ENCODE measurements at places on chromosomes 2 and 18. TPM values are rescaled to one million over a fixed set of nuclear protein-coding genes. Genes with fewer than 3 reads are reported as not detected.

DNA sequence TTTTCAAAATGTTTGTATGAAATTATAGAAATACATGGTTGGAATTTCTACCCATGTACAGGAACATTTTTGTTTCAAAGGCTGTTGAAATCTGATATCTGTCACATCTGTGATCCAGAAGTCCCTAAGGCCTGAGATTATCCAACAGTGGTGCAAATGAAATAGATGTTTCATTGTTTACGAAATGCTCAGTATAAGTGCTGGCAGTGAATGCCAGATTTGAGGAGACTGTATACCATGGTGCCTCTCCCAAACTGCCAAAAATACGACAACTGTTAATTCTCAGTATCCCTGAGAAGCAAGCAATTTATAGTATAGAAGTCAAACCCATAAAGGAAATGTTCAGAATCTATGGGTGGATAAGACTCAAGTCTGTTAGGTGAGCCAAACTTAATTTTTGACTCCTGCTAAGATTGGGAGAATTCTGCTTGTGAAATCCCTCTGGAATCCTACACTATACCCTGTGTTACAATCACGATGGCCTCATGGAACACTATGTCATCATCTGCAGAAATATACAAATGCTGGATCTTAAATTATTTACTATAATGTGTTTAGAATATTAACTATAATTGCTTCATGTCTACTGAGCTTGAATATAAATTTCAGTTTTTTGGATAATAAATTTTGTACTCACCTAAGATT lies 71.2 kb upstream of the DOCK10 start:
- DNase-seq, result no peak

DNA sequence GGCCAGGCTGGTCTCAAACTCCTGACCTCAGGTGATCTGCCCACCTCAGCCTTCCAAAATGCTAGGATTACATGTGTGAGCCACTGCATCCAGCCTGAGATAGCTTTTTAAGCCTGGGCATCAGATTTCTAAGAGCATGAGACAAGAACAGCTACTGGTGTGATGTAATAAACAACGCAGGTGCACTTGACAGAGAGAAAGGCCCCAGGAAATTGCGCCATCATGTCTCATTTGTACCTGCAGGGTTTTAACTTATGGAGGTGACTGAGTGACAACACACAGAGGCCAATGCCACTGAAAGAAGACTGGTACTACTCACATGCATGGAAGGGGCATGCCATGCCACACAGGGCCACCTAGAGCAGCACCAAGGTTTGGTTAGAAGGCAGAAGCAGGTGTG lies 209.4 kb downstream of the SP3 start:
- no peak for DNase-seq

DNA sequence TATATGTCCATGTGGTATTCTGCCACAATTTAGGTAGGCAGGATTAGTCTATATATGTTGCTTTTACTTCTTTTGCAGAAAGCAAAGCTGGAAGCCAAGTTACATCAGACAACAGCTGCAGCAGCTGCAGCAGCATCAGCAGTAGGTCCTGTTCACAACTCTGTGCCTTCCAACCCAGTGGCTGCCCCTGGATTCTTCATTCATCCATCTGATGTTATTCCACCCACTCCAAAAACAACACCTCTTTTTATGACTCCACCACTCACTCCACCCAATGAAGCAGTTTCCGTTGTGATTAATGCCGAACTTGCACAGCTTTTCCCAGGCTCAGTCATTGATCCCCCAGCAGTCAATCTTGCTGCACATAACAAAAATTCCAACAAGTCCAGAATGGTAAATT lies 107.6 kb downstream of the BIRC6 start:
- DNase-seq, result peak; percentile 32

GRCh38 chr2:46273919-46274318 lies 23.3 kb upstream of the EPAS1 start:
- DNase-seq, result peak; percentile 15

DNA sequence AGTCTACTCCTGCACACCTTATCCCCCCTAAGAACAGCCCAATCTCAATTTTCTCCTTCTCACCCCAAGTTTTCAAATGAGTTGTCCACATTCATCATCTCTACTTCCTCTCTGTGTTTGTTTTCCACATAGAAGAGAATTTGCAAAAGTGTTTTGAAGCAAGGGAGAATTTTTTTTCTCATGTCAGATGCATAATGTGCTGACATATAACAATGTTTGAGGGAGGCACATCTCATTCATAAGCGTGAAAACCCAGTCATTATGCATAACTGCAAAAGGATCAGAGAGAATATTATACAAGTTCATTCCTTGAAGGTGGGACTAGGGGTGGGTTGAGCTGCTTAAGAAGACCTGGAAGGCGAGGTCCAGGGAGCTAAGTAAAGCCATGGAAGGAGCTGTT lies 80.8 kb upstream of the SLC1A4 start:
- no peak for DNase-seq

- no peak for DNase-seq
These were observed 856.0 kb downstream of the GALR1 start for GRCh38 chr18:78105611-78106010.

DNA sequence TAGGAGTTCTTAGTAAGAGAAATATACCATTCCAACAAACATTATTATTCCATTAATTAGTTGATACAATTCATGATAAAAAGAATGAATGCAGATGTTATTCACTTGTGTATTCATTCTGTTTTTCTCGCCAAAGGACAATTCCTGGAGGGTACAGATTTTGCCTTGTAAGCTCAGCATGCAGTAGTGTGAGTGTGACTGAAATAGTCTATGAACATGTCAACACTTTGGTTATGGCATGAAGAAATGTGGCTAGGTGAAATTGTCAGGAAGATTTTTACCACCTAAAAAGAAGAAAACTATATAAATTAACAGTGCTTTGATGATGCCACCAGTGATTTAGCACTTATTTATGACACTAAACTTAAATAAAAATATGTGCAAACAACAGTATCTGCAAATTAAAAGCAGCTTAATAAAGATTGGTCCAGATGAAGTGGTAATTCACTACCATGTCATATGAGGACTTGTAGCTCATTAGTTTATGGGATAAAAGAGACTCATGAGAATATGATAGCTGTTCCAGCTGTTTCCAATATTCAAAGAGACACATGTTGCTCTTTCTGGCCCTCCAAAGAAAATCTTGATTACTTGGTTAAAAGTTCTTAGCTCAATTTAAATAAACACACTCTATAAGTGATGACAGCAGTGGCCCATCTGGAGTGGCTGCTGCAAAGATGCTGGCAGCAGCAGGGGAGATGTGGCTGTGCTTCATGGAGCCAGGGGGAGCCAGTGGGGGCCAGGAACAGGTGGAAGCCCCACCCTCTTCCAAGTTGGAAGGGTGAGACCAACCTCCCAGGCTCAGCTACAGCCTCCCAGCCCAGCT lies 165.0 kb downstream of the CDH19 start:
- DNase-seq, result no peak

DNA sequence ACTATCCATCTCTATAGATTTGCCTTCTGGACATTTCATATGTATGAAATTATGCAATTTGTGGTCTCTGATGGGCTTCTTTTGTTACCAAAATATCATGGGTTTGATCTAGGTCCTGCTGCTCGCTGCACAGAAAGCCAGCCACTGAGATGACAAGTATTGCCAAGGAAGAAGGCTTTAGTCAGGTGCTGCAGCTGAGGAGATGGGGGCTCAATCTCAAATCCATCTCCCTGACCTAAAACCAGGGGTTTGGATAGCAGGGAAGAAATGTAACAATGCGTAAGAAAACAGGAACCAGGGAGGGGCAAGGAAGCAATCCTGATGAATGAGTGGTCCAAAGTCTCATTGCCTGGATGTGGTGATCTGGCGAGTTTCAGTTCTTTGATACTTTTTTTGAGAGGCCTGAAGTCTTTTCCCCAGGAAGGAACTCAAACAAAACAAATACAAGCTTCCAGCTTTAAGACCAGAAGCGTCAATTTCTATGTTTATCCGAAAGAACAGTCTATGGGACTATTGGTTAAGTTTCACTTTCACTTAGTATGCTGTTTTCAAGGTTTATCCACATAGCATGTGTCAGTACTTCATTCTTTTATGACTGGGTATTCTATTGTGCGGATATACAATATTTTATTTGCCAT lies 3.4 kb upstream of the CKAP2L start:
- DNase-seq, result no peak

DNA sequence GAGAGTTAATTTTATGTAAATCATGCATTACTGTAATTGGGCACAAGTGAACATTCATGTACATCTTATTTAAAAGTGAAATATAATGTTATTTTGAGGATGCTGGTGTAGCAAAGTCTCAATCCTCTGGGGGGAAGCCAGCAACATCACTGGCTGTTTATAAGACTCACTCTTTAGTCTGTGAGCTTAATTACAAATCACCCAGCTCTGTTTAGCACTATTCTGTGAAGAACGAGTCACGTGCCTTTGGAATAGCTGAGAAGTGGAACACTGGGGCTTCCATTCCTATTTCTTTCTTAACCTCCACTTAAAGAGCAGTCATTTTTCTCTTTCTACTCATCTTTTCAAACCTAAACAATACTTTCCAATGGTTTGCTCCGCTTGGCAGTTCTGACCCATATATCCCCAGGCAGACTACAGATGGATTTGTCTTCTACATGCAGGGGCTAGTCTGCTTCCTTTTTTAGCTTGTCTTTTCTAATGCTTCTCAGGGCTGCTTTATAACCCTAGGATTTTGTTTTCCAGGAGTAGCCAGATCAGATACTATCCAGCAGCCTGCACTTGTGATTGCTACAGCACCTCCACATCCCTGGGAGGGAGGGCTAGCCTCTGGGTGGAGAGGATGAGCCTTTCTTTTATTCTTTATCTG lies 95.3 kb upstream of the CAVIN2 start:
- peak; percentile 51 for DNase-seq

- DNase-seq, result no peak
These were observed 2.5 kb upstream of the DUSP2 start for GRCh38 chr2:96147593-96148201.

DNA sequence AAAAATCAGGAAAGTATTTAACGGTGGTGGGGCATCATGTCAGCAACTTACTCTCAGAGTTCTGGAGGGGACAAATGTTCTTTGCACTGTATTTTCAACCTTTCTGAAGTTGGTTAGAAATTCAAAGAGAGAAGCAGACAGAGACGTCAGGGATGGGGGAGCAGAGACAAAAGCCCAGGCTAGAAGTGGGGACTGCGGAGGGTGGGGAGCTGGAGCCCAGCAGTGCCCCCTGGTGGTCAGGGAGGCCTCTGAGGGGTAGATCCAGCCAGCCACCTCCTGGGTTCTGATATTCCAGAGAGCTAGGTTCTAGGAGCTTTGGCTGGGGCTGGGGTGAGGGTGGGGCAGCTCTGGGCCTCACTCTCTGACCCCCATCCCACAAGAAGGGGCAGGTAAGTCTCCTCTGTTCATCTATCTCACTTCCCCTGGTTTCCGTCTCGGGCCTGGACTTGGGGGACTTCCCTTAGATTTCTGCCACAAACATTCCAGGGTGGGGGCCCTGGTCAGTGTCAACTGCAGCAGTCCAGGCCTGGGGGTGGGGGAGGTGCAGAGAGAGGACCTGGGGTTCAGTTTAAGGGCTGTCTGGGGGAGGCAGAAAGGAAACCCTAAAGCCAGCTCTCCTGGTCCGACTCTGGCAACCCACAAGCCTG lies 8.9 kb downstream of the TNS1 start:
- peak; percentile 39 for DNase-seq

DNA sequence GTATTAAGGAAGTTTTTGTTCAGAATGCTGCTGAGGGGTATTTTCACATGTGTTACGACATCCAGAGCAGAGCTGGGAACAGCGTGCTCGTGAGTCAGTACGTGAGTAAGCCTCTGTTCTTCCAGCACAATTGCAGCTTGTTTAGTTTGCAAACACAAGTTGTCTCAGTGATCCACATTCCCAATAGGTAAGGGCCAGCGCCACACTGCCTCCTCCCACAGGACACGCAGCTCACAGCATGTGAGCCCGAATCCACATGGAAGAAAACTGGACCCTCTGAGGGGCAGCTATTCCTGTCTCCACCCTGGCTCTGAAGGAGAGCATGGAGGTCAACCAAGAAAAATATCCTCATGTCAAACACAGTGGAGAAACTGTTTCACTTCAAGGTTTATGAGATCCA lies 173.9 kb upstream of the PID1 start:
- peak; percentile 98 for DNase-seq

DNA sequence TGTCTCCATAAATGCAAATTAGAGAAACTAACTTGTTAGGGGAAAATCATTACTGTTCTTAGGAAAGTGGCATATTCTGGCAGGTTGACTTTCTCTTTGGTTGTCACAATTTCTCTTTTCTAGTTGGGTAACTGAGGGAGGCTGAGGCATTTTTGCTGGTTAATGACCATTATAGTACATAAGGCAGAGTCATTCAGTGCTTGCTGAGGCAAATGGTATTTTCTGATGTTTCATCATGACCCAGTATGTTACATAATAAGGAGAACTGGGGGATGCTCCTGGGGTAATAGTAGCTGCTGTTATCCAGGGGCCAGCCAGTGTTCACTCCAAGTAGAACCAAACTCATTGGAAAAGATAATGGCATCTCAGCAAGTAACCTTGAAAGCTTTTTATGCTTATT lies 62.3 kb downstream of the ITGA6 start:
- DNase-seq, result no peak

DNA sequence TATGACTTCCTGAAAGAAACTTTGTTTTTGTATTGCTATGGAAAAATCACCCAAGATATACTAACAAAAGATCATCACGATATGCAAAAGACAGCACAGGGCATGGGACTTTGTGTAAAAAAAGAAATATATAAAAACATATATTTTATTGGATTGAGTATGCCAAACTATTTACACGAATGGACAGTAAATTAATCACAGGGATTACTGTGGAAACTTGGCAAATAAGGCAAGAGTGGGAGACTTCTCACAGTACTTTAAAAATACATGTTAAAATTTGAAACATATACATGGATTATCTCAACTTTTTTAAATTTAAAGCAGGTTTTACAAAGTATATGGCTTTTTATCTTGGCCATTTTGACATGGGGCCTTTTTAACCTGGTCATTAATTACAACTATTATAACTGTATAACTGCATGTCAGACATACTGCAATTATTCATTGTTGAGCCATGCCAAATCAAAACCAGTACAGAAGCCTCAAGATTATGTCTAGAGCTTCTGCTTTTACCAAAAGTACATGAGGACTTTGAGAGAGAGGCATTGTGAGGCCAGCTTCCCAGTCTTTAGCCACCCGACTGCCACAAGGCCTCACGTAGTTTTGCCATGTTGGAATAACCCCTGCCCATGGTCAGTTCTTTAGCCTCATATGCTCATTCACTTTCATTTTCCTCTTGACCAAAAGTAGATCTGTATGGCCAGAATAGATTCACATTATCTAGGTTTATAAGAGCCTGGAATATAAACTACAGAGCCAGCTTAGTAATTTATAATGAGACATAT lies 419.8 kb downstream of the SETBP1 start:
- DNase-seq, result no peak

- DNase-seq, result peak; percentile 73
These were observed 50.1 kb downstream of the THUMPD2 start for GRCh38 chr2:39728941-39729351.

- no peak for DNase-seq
These were observed 3.6 kb upstream of the D2HGDH start for GRCh38 chr2:241730671-241731293.

Gene DSG4
- not detected for total RNA-seq

Gene FAM168B
- 79.1 TPM for total RNA-seq

Gene ASNSD1
- total RNA-seq, result 63.9 TPM

Gene PHOSPHO2
- 3.9 TPM for total RNA-seq

Gene CDH19
- total RNA-seq, result not detected

Gene CHRNG
- not detected for total RNA-seq

Gene KCNG2
- total RNA-seq, result 6.4 TPM

All from fibroblast of lung (primary cell).